ENCODE measurements at places on chromosomes 16 and 17. TPM values are rescaled to one million over a fixed set of nuclear protein-coding genes. Genes with fewer than 3 reads are reported as not detected.

The CHST4 gene
- total RNA-seq = not detected

The TPSD1 gene
- 0.50 TPM for total RNA-seq

The GNGT2 gene
- total RNA-seq = 1.2 TPM

The SCRN2 gene
- total RNA-seq = 33.8 TPM

The CYB5D1 gene
- 25.6 TPM for total RNA-seq

The TMEM114 gene
- total RNA-seq = not detected

The G6PC1 gene
- not detected for total RNA-seq

The GLP2R gene
- total RNA-seq = 0.35 TPM

The PPP1R27 gene
- 0.67 TPM for total RNA-seq

The MT1A gene
- total RNA-seq = 2.3 TPM

The KRTAP1-5 gene
- not detected for total RNA-seq

The VAT1L gene
- total RNA-seq = 17.7 TPM

The DPEP2 gene
- total RNA-seq = 2.2 TPM

GRCh38 chr17:49990331-49990730, 4.7 kb downstream of the DLX3 start:
- no peak for DNase-seq

GRCh38 chr17:54537656-54538055, 363.0 kb upstream of the TOM1L1 start:
- no peak for DNase-seq

DNA sequence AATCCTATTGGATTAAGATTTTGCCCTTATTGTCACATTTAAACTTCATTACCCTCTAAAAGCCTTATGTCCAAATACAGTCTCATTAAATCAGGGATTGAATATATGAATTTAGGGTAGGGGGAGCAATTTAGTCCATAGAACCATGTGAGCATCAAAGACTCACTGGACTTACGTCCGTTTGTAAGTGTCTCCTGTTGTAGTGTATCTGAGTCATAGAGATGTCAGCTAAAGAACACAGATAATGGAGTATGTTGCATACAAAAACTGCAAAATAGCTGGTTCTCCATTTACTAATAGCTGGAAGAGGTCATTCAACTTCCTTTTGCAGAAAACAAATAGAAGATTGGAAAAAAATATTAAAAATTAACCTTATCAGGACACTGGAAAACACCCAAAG, 599.1 kb upstream of the SOX9 start:
- DNase-seq = no peak

DNA sequence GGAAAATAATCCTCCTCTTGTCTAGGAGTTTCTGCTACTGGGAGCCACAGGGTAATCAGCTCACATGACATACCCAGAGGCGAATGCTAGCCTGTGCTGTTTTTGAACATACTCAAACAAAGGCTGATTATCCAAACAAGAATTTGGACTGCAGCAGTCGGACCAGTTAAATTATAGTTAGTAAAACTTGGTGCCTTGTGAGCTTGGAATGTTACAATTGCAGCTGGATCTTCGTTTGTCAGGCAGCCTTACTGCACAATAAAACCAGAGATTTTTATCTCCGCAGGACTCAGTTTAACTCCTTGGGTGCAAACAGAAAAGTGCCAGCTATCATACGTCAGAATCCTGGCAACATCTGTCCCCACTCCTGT, 163.8 kb upstream of the TBX2 start:
- DNase-seq = no peak

DNA sequence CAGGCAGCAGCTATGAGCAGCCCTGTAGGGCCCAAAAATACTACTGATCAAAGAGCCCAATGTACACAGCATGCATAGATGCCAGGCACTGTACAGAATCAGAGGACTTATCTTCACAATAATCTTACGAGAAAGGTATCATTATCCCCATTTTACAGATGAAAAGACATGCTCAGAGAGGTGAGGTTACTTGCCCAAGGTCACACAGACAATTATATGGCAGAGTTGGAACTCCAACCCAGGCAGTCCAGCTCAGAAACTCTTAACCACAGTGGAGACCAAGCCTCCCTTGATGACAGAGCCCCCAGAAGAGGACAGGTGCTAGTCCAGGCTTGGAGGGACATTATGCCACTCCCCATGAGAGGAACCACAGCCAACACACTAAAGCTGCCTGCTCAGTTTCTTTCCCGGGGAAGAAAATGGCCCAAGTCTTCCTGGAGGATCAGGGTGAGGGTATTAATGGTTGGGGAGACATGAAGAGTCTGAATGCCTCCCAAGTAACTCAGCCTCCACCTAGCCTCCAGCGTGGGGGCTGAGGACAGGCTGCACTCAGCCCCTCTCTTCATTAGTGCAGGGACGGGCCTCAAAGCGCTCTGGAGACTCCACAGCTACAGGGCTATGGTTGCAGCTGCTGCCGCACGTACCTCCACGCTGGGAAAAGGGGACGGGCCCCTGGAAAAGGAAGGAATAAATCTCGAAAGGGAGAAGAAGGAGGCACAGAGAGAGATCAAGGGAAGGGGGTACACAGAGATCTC, 826 bp downstream of the UNC119 start:
- no peak for DNase-seq

GRCh38 chr17:11564589-11565380, 33.5 kb upstream of the DNAH9 start:
- DNase-seq = no peak

DNA sequence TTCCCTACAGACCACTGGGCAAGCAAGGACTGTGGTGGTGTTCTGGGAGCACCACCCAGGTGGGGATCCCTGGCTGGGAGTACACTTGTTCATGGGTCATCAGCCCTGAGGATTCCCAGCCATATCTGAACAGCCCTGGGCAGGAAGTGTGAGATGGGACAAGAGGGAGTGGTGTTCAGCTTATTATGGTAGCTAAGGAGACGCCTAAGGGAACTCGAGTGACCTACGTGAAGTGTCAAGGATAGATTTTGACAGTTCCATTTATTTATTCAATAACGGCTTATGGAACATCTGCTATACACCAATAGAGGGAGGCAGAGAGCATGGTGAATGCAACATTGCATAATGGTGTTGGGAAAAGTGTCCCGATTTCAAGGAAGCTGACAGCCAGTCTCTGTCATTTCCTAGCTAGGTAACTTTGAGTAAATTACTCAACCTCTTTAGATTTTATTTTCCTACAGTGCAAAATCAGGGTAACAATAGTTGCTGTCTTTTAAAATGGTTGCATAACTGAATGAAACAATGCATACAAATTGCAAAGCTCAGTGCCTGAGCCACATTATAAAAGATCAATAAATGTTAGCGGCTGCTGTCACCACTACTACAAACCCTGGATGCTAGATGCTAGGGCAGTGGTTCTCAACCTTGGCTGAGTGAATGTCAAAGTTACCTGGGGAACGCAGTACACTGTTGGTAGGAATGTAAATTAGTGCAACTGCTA, 534.1 kb downstream of the GRIN2A start:
- DNase-seq = no peak

- DNase-seq = no peak
Measured at GRCh38 chr17:65218261-65218660, 81.1 kb downstream of the RGS9 start.

DNA sequence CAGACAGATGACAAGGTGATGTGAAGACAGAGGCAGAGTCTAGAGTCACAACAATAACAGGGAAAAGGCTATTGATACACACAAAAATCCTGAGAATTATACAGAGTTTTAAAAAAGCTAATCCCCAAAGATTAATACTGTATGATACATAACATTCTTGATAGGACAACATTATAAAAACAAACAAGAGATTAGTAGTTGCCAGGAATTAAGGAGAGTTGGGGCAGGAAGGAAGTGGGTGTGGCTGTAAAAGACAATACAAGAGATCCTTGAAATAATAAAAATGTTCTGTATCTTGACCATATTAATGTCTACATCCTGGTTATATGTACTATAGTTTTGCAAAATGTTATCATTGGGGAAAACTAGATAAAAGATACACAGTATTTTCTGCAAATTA, 309.5 kb upstream of the PMFBP1 start:
- DNase-seq = no peak

DNA sequence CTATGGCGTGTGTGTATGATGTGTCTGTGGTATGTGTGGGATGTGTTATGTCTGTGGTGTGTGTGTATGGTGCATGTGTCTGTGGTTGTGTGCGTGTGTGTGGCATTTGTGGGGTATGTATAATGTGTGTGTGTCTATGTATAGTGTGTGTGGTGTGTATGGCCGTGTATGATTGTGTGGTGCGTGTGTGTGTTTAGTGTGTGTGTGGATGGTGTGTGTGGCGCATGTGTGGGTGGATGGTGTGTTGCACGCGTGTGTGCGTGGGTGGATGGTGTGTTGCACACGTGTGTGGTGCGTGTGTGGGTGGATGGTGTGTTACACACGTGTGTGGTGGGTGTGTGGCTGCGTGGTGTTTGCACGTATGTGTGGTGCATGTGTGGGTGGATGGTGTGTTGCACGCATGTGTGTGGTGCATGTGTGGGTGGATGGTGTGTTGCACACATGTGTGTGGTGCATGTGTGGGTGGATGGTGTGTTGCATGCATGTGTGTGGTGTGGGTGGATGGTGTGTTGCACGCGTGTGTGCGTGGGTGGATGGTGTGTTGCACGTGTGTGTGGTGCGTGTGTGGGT, 5.6 kb upstream of the SLC38A10 start:
- no peak for DNase-seq

GRCh38 chr16:50708373-50709060, 15.1 kb downstream of the NOD2 start:
- peak; percentile 52 for DNase-seq

GRCh38 chr16:89114159-89114981, 20.7 kb downstream of the ACSF3 start:
- peak; percentile 31 for DNase-seq

- DNase-seq = no peak
Measured at GRCh38 chr17:8691931-8692330, 52.7 kb downstream of the CCDC42 start.

DNA sequence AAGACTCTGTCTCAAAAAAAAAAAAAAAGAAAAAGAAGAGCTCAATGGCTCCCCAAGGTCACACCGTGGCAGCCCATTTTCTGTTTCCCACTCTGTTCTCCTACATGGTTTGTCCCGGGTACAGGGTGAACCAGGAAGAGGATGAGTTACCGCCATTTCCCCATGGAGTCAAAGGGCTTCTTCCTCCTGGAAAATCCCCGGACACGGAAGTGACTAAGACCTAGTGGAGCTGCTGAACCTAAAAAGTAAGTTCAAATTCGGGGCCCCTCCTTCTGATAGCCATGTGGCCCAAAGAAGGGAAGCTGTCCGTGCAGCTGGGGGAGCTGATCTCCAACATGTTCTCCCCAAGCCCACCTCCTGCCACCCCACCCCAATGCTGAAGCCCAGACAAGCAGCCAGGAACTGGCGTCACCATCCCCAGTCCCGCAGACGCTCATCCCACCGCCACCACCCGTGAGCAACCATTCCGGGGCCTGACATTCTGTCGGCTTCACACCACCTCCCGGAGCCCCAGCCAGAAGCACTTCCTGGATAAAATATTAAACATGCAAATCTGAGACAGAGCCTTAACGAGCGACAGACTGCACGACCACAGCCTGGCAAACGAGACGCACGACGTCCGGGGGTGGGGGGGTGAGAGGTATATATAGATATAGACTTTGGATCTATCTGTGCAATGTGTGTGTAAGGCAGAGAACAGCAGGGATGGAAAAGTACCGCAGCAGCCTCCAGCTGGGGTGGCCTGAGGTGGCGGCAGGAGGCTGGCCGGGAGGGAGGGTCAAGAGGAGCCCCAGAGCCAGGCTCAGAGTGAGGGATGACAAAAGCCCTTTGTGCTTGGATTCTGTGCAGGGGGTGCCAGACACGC, 17.6 kb downstream of the EPOP start:
- no peak for DNase-seq

- DNase-seq = no peak
Measured at GRCh38 chr17:1882836-1883235, 53.0 kb downstream of the RPA1 start.

GRCh38 chr16:75318737-75319136, 67.3 kb upstream of the BCAR1 start:
- no peak for DNase-seq

GRCh38 chr17:80743181-80743771, 198.6 kb downstream of the RPTOR start:
- DNase-seq = peak; percentile 49

All from left ventricle myocardium superior (tissue), 1 donor.